ENCODE measurements at places on chromosomes 3 and 15.
A peak's percentile ranks its signal among the peaks of the same experiment; 100 is the strongest.

DNA sequence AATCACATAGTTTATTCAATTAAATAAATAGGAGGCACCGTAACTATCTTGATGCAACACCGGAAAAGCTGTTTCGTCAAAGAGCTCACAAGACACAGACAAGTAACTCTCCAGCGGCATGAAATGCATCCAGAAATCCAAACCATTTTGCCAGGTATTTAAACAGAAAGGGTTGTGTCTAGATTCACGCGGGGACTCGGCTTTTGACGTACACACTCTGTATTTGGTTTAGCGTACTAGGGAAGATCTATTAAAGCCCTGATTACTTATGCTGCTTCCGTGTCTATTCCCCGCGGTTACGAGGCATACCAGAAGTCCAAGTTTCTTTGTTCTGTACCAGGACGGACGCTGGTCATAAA lies 718 bp downstream of the BNIP2 start:
- DNase-seq: peak; percentile 2

DNA sequence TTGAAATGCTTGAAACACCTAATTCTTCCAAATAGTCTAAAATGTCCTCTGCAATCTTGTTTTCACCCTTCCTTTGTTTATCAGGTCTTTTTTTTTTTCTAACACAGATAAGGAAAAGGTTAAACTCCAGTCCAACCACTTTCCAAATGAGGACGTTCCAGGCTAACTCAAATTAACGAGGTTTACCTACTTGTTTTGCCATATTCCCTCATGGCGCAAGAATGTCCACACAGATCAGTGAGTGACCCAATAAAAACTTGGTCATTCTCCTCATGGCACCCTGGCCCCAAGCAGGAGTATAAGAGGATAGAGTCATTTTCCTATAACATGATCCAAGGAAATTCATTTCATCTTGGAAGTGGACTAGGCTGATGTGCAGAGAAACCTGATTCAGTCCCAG lies 6.6 kb upstream of the LIPC start:
- DNase-seq: no peak

- no peak for DNase-seq
Measured at GRCh38 chr3:101623656-101624055, 49.7 kb downstream of the PCNP start.

GRCh38 chr3:187082758-187083375 lies 56.4 kb downstream of the RPL39L start:
- DNase-seq: no peak

DNA sequence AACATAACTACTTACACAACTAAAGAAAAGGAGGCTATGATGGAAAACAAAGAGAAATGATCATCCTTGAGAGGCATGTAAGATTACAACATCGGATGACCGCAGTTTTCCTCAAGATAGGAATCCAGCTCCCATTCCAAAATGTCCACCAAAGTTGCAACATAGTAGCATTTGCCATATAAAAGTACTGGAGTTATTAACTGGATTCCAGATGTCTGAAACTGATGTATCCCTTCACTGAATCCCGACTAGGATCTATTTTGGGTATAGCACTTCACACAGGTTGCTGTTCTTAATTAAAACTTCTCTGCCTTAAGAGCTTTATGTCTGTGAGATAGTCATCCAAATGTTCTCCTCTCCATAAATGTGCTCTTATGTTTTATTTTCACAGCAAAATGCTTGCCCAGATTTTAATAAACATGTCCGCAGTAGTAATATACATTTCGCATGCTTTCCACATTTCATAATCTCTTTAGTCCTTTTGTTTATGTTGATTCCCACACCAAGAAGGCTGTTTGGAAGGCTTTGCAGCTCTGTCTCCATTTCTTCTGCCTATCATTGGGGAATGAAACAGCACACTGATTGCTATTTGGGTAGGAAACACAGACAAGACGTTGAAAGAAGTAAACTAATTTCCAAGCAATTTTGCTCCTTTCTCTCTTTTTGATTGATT lies 716.5 kb upstream of the CFAP20DC start:
- DNase-seq: no peak

GRCh38 chr15:93232845-93233244 lies 143.8 kb upstream of the RGMA start:
- no peak for DNase-seq

GRCh38 chr3:13322324-13322723 lies 97.8 kb downstream of the NUP210 start:
- no peak for DNase-seq

DNA sequence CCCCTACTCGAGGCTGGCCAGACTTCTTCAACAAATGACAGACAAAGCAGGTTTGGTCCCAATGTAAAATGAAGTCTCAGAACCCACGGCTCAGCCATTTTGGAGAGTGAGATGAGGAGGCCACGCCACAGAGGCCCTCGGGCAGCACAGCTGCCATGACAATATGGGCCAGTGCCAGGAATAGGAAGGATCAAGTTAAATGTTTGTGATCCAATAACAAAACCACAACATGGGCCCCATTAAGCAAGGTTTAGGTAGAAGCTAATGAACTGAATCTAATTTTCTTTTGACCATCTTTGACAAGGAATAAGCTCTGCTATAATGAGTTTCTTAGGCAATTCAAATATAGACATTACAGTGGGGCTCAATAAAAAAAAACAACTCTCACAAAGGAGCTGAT lies 52.6 kb downstream of the RFTN1 start:
- no peak for DNase-seq

DNA sequence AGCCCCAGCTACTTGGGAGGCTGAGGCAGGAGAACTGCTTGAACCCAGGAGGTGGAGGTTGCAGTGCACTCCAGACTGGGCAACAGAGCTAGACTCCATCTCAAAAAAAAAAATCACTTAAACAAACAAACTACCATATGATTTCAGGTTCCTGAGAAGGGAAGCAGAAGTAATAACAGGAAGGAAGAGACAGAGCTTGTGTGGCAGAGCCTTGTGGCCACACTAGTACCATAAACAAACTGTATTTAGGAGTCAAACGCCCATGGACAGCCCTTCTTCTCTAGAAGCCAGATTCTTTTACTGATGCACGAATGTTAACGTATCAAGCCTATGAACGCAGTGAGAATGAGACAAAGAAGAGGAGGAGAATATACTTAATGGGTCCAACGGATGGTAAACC lies 12.0 kb downstream of the MTMR10 start:
- no peak for DNase-seq

- DNase-seq: no peak
Measured at GRCh38 chr3:142604940-142605339, 8.7 kb downstream of the PLS1 start.

DNA sequence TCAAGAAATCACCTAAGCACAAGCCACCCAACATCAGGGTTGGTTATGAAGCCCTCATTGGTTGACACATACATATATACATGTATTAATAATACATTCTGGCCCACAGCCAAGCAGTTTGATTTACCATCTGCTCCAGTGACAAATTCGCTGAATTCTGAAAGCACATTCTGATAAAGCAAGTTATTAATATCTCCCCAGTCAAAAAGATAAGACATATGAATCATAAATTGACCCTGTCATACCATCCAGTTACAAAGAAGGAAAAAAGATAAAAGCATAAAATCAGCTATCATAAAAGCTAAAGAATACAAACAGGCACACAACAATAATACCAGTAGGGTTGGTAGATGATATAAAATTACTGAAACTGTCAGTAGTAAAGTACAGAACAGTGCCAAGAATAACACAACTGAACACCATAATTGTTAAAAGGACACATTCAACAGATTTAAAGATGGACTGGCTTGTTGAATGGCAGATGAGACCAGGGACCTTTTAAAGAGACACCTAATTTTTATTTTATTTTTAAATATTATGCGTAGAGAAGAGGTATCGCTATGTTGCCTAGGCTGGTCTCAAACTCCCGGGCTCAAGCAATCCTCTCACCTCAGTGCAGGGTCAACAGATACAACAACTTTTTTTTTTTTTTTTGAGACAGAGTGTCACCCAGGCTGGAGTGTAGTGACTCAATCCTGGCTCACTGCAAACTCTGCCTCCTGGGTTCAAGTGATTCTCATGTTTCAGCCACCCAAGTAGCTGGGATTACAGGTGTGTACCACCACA lies 7.7 kb downstream of the SNX4 start:
- DNase-seq: no peak

GRCh38 chr3:17643691-17644090 lies 98.7 kb downstream of the TBC1D5 start:
- no peak for DNase-seq

DNA sequence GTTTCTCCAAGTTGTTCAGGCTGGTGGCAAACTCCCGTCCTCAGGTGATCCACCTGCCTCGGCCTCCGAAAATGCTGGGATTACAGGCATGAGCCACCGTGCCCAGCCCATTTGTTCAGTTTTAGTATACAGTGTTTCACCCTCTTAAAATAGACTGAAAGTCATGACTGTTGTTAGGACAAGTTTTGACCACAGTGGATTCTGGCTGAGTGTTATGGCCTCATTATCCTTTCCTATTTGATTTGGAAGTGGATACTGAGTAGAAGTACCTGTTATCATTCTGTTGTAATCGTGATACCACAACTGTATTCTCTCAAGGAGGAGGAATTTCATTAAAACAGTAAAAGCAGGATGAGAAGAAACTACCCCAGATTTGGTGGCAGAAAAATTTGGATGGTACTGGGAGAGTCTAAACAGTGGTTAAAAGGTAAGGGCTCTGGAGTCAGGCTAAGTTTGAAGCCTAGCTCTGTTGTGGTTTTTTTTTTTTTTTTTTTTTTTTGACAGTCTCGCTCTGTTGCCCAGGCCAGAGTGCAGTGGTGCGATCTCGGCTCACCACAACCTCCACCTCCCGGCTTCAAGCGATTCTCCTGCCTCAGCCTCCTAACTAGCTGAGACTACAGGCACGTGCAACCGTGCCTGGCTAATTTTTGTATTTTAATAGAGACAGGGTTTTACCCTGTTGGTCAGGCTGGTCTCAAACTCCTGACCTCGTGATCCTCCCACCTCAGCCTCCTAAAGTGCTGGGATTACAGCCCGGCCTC lies 2.6 kb downstream of the MAP2K1 start:
- DNase-seq: no peak

DNA sequence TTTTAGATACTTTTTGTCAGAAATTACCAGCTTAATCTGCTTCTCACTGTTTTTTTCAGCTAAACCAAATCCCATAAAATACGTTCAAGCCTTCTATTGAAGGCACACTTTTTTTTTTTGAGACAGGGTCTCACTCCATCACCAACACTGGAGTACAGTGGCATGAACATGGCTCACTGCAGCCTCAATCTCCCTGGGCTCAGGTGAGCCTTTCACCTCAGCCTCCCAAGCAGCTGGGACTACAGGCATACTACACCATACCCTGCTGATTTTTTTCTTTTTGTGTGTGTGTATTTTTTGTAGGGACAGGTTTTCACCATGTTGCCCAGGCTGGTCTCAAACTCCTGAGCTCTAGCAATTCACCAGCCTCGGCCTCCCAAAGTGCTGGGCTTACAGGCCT lies 3.7 kb downstream of the RAF1 start:
- no peak for DNase-seq

GRCh38 chr15:66783725-66784124 lies 81.7 kb downstream of the SMAD6 start:
- no peak for DNase-seq

GRCh38 chr3:193132241-193132640 lies 108.8 kb upstream of the PLAAT1 start:
- DNase-seq: no peak

DNA sequence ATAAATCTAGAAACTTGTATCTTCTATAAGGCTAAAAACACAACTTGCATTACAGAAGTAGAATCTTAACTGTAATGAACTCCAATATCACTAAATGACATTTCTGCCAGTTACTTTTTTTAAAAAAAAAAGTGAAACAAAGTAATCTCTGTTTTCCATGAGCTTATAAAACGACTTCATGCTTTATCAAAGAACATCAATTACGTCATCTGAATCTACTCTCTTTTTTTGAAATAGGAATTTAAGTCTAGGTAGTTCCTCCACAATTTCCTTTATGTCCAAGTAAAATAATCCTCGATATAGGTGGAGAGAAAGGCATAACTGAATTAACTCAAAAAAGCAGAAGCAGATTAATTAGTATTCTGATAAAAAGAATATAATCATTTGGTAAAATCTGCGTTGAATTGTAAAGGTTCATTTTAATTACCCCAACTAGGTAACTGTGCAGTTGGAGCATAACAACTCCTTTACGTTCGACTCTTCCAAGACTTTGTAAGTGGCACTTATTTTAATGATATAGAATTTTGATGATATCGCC lies 1.4 kb downstream of the UACA start:
- DNase-seq: no peak

GRCh38 chr15:73328981-73329380 lies 39.8 kb downstream of the HCN4 start:
- DNase-seq: no peak

GRCh38 chr15:35058534-35059054 lies 26.5 kb downstream of the NANOGP8 start:
- DNase-seq: no peak

- DNase-seq: no peak
Measured at GRCh38 chr3:179150610-179151009, 2.5 kb downstream of the PIK3CA start.

- no peak for DNase-seq
Measured at GRCh38 chr3:195269375-195270078, 1.4 kb downstream of the XXYLT1 start.
